Ovary (tissue), 10 donors: ENCODE measurements at places on chromosomes 7 and 10. TPM values are rescaled to one million over a fixed set of nuclear protein-coding genes. Genes with fewer than 3 reads are reported as not detected.

- H3K4me1 ChIP-seq = peaks cover 2% of the 10 kb centered on the region
- no peaks in the 10 kb centered on the region for H3K36me3 ChIP-seq
- no peaks in the 10 kb centered on the region for H3K27me3 ChIP-seq
- H3K27ac ChIP-seq = no peak overlapping the region
- peak; percentile 54 for DNase-seq
Measured at GRCh38 chr7:118214051-118214832, 10.3 kb upstream of the ANKRD7 start.

DNA sequence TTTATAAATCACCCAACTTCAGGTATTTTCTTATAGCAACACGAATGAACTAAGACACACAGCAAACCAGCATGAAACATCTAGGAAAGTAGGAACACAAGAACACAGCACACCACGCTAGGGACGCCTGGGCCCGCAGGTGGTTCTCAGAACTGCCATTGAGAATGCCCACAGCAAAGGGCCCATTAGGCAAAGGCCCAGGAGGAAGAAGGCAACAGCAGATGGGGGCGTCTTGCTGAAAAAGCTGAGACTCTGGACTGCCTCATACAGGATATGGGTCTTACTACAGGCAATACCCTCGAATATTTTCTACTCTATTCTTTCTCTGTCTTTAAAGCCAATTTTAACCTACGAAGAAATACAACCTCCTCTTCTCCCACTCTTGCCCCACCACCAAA lies 77.3 kb downstream of the PARD3 start:
- no peak overlapping the region for H3K27ac ChIP-seq
- H3K4me1 ChIP-seq = peaks cover 10% of the 10 kb centered on the region
- H3K27me3 ChIP-seq = no peaks in the 10 kb centered on the region

DNA sequence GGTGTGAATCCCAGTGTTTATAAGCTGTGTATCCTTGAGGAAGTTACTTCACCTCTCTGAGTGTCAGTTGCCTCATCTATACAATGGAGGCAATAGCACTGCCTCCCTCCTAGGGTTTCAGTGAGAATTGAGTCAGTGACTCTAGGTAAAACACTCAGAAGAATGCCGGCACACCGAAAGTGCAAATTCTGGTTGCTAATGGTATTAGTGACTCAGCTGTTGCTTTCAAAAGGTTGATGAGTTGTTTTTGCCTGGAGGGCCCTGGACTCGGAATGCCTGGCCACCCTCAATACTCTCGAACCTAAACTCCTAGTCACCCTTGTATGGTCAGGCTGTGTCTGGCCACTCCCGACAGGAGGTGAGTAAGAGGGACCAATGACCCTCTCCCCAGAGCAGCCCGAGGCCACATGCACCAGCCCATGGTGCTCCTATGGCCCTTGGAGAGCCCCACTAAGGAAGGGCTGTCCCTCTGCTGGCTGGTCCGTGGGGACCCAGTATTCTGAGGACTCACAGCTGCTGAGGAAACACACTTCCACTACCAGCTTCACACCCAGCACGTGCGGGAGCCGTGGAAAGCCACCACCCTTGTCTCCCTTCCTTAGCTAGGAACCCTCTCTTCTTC lies 60.2 kb downstream of the CALML3 start:
- H3K4me1 ChIP-seq = no peaks in the 10 kb centered on the region
- H3K4me3 ChIP-seq = no peak overlapping the region
- H3K27ac ChIP-seq = no peak overlapping the region
- H3K27me3 ChIP-seq = no peaks in the 10 kb centered on the region
- no peak for DNase-seq
- H3K36me3 ChIP-seq = no peaks in the 10 kb centered on the region

The THSD7A gene
- 6.8 TPM for total RNA-seq
